ENCODE measurements at places on chromosomes 6 and 20.

DNA sequence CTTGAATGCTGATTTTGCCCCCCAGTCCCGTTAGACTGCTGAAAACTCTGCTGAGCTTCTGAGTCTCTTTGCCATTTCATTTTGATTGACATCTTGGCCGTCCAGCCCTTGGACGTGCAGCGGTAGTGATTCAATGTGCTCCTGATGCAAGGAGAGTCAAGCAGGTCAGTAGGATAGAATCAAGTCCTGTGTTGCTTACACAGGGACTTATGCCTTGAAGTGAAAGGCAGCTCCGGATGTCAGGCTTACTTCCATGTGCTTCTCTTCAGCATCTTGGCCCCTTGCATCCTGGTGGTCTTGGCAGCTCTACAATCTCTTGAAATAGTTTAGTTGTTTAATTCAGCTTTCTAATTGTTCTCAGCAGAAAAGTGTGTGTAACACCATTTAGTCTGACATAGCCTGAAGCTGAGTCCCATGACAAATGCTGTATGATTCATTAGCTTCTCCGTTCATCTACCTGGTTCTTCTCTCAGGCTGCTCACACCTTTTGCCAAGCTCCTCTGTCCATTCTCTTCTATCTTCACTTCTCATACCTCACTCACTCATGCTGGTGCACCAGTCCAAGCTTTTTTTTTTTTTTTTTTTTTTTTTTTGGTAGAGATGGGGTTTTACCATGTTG lies 76.0 kb downstream of the EZR start:
- no peak for DNase-seq

DNA sequence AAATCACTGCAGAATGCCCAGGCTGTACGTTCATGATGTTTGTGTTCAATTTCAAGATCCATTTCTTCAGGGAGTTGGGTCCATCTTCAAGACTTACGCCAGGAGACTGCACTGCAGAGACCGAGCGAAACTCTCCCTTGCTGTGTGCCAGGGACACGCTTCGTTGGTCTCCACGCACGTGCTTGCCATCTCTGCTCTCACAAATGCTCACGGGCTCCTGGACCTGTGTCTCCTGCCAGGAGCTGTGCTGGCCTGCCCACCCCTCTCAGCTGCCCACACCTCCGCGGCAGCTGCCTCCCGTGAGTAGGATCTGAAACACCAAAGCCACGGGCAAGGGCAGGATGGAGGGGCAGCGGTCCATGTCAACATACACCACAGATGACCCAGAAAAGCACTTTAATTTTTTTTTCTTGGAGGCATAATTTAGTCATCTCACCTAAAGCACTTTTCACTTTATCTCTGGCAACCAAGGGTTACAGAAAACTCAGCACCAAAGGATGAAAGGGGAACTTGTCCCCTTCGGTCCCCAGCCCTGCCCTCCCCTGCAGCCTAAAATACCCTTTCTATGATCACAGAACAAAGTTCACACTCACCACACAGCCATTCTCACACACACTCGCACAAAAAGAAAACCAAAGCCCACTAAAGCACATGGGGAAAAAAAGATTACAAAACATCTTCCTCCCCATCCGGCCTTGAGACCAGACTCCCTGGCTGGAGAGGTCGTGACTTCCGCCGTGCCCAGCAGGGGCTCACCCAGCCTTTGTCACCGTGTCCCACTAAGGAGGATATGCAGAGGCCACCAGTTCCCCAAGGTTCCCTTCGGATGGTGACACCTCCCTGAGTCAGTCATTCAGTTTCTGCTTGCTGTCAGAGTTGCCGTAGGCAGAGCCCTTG lies 137.9 kb downstream of the AGPAT4 start:
- DNase-seq: no peak

GRCh38 chr6:167762259-167762962 lies 64.3 kb upstream of the AFDN start:
- no peak for DNase-seq

DNA sequence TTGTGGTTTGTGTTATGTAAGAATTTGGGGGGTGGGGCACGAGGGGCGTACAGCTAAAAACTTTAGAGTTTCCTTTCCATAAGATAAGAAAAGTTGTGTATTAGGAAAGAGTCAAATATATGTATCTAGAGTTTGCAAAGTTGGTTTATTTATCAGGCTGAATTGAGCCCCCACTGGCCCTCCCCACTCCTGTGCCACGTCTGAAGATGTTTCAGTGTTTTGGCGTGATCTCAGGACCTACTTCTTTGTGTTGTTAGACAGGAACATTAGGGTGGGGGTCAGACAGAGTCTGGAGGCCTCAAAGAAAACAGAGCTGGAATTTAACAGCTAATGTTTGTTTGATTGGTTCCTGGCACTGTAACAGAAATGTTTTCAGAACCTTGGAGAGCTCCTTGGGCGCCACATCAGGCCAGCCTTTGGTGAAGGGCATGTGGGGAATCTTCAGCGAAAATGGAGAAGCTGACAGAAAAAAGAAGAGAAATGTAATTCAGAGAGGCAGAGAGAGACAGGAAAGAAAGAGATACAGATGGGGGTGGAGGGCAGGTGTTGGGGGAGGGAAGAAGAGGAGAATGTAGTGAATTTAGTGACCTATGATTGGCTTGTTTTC lies 674 bp downstream of the NRSN1 start:
- DNase-seq: no peak

DNA sequence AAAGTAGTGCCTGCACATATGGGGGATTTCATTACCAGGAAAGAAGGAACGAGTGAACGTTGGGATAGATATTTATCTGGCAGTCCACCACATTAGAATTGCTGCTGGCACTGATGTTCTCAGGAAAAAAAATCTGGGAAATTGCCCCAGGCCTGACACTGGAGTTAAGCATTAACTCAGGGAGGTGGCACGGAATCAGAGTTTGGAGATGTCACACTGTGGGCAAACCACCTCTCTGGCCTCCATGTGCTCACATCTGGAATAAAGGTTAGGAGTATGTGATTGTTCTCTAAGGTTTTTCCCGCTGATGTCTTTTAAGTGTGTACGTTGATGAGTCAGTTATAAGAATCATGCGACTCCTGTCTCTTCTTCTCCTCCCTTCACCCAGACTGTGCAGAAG lies 7.9 kb downstream of the TGM3 start:
- no peak for DNase-seq

DNA sequence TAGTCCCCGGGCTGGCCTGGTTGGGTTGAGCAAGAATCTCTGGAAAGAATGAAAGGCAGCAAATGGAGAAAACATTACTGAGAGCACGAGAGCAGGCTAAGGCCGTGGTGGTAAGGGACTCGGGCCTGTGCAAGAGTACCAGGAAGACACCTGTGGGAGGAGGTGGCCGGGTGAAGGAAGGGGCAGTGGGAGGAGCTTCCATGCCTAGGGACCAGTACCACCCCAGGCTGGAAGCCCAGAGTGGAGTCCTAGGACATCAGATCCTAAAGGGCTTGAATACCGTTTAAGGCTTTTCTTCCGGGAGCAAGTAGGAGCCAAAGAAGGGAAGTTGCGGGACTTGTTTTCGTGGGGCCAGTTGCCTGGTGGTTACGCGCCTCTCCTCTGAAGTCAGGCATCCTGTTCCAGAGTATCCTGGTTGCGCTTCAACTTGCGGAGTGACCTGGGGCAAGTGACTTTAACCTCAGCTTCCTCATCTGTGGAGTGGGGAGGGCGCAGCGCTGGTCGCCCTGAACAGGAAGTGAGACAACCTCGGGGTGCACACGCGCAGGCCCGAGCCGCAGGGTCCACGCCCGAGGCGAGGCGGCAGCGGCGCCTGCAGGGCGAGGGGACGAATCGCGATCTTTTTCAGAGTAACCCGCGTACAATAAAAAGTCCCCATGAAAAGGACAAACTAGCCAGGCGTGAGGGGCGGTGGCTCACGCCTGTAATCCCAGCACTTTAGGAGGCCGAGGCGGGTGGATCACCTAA lies 1.1 kb upstream of the TPD52L2 start:
- peak; percentile 65 for DNase-seq

DNA sequence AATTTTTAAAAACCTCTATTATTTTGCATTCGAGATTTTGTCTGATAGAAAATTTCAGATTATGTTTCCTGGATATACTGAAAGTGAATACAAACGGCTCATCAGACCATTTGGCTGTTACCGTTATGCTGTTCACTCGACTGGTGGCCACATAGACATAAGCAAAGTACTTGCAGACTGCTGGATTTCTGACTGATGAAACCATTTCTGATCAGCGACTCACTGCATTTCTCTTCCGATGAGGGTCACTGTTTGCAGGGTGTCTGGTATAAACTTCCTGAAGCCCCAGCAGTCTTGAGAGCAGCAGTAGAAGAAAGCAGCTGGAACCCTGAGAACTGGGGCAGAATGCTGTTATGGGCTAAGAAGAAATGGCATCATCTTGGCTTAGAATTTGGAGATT lies 17.7 kb downstream of the SNX9 start:
- no peak for DNase-seq

DNA sequence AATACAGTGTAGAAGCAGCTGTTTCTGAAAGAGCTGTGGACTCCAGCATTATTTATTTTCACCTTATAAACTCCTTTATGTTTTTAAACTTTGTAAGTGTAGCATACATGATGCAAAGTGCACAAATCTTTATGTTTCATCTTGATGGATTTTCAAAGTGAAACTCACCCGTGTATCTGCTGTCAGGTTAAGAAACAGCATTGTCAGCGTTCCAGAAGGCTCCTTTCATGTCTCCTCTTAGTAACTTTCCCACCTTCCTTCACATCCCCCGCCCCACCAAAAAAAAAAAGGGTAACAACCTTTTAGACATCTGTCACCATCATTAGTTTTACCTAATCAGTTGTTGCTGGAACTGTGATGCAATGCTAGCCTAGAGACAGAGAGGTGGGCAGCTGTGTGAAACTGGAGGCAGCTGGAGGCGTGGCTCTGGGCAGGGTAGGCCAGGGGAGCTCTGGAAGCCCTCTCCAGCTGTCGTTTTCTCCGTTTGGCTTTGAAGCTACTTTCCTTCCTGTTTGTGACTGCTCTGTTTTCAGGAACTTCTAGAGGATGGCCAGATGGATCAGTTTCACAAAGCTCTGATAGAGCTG lies 7.2 kb downstream of the ACTR5 start:
- DNase-seq: no peak

DNA sequence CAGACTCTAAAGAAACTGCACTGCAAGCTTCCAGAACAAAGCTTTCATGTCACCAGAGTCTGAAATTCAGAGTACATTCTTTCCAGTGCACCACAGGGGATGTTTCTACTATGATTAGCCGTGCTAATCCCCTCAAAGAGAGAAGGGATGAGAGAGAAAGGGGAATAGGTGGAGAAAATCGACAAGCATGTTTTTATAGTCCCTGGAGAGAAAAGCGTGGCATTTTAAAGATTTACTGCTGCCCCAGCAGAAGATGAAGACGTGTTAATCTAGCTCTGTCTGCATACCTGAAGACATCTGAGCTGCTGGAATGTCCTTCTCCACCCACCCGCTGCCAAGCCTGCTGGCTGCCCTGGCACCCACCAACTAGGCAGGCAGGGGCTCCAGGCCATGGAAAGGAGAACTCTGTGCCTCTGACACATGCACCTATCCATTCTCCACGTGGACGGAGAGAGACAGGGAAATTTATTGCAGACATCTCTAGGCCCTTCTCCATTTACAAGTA lies 4.1 kb downstream of the MYLK4 start:
- no peak for DNase-seq

GRCh38 chr20:10706460-10706811 lies 32.6 kb upstream of the JAG1 start:
- DNase-seq: no peak

DNA sequence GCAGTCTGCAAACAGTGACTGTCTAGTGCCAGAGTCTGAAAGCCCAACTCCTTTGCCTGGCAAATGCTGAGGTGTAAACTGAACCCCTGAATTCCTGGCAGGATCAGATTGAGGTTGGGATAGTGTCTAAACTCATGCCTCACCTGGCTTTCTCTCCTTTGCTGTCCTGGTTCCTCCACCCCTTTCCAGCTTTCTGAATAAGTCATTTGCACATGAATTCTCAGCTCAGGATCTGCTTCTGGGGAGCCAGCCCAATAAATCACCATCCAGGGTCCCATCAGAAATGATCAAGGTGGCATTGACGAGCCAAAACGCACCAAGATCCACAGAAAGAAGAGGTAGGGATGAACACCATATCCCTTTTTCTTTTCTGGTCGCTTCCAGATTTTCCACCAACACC lies 301.6 kb downstream of the LRFN2 start:
- no peak for DNase-seq

- DNase-seq: no peak
Measured at GRCh38 chr6:7841781-7842468, 68.7 kb downstream of the TXNDC5 start.

GRCh38 chr20:49505518-49505917 lies 23.1 kb upstream of the KCNB1 start:
- DNase-seq: no peak

DNA sequence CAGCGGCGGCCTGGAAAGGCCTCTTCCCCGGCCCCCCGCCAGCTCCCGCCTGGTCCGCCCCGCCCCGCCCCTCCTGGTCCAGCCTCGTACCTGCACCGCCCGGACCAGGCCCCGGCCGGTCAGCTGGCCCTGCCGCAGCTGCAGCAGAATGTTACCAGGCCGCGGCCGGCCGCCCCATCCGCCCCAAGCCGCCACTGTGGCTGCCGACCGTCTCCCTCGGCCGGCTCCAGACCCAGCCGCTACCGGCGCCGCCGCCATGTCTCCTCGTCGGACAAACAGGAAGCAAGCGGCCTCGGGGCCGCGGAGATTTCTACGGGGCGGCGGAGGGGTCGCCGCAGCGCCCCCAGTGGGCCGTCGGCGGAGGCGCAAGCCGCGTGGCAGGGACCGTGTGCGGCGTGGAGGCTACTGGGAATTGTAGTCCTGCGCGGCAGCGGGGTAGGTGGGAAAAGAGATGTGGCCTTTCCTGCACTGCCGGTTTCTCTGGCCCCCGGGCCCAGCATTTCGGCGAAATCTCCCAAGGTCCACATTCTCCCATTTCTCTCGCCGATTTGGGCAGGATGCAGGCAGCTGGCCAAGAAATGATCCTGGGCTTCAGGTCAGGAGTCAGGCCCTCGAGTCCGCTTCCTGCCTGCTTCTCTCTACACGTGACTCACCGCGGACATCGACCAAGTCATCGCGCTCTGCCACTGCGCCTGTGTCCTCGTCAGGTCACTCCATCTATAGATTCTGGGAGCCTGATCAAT lies at the start of gene TRPC4AP:
Gene TRPC4AP, minus strand, starts transcription at position 284 of the 743 bp plus-strand sequence. Its CDS starts 26 bp downstream, at position 258.
- DNase-seq: peak; percentile 79

GRCh38 chr6:87071683-87072082 lies 23.2 kb downstream of the CGA start:
- no peak for DNase-seq

All from stimulated activated CD8-positive, alpha-beta memory T cell treated with anti-CD3 and anti-CD28 coated beads, Interleukin-2, amount 100 ng/mL, for 1 hour (primary cell).